Activated CD4-positive, alpha-beta T cell treated with anti-CD3 and anti-CD28 coated beads, Interleukin-10, Interleukin-2, amounts not matched to agents 100 ng/mL and 50 ng/mL, durations not matched to agents 16 hours and 8 hours (primary cell): ENCODE measurements at places on chromosomes 4 and X.

DNA sequence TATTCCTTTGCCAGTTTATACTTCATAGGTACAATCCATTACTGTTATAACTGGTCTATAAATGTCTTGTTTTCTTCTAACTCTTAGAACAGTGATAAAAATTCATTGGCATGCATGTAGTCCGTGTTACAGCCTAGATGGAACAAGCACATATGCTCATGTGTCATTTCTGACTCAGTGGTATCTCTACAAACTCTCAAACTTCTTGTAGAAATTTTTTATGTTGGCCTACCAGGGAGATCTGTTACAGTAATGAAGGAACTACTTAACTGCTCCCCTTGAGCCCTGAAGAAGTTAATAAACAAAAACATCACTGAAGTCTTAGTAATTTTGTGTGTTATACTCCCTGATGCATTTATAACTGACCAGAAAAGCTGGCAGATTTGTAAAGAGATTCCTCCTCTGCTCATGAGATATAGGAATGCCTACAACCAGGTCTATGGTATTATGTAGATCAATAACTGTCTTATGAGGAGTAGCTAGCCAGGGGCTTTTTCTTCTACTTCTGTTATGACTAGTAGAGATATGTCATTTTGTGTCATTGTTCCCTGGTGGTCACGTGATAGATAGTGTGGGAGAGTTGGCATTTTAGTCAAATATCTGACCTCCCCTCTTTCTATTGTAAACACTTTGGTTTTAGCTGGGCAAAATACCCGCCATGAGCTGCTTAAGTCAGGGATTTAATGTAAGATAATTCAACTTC is 53.7 kb upstream of the FAAH2 start:
- DNase-seq: peak; percentile 52

DNA sequence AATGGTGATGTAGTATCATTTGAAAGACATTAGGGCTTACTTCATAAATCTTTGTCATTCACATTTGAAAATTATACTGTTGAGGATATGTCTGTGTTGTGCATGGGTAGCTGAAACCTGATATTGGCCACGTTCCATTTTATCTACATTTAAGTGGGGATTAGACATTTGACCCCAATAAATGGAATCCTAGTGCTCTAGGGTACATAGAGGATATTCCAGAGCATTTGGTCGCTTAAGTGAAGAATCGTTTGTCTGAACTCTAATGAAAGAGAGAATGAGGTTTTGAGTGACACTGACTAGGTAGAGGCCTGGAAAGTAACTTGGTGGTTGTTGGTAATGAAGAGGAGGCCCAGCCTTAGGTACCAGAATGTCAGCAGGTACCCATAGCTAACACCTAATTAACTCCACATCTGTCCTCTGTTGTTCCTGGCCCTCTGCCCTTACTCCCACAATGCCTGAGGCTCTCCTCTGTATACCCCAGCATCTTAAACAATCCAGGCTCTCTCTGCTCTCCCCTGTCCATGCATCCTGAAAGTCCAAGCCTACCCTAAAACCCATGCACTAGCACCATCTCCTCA is 299.5 kb upstream of the KLF3 start:
- DNase-seq: no peak

GRCh38 chr4:13912966-13913365 is 285.4 kb upstream of the BOD1L1 start:
- DNase-seq: no peak

DNA sequence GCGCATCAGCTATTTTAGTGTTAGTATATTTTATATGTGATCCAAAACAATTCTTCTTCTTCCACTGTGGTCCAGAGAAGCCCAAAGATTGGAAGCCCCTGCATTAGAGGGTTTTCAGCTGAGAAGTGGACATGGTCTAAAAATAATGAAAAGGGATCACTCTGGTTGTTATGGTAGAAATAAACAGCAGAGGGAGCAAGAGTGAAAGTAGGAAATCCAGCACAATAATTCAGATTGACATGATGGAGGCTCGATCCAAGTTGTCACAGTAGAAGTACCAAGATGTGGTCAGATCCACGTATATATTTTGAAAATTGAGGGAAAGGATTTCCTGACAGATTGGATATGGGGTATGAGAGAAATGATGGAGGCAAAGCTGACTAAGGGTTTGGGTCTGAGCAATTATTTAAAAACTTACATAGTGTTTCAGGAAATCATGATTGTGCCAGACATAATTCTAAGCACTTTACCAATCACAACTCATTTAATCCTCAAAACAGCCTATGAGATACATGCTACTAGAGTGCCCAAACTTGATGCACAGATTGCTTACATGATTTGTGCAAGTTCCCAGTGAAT is 17.0 kb upstream of the TMEM144 start:
- peak; percentile 20 for DNase-seq

DNA sequence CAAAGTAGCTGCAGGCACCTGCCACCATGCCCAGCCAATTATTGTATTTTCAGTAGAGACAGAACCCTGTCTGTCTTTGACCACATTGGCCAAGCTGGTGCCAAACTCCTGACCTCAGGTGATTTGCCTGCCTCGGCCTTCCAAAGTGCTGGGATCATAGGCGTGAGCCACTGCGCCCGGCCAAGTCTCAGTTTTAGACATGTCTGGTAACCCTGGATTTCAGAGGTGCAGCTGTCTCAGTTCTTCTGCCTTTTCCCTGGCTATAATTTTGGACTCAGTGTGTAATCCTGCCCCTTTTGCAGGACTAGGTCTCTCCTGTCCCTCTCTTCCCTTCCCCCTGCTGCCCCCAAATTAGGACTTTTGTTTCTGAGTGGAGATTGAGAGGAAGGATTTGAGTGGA is 46.6 kb downstream of the FAM193A start:
- no peak for DNase-seq

DNA sequence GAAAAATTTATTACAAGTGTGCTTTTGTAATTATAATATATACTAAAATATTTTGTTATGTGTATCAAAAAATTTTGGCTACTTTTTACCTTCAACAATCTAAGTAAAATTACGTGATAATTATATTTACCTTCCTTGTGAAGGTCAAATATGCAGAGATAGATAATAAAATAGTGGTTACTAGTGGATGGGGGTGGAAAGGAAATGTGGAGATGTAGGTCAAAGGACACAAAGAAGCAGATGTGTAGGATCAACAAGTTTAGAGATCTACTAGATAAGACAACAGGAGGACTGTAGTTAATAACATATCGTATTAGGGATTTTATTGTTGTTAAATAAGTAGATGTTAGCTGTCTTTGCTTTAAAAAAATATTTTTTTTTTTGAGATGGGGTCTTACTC is 21.3 kb downstream of the HERC5 start:
- DNase-seq: no peak

DNA sequence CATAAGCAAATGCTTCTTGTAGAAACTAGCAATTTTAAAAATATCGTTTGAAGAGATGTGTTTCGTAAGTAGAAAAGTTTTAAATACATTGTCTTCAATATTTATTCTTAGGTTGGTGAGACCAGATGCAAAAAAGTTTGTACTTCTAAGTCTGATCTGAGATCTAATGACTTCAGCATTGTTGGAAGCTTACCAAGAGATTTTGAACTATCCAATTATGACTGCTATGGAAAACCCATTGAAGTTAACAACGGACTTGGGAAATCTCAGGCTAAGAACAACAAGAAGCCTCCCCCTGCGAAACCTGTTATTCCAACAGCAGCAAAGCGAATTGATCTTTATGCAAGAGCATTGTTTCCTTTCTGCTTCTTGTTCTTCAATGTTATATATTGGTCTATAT is 50.2 kb upstream of the GRIA2 start:
- DNase-seq: no peak

DNA sequence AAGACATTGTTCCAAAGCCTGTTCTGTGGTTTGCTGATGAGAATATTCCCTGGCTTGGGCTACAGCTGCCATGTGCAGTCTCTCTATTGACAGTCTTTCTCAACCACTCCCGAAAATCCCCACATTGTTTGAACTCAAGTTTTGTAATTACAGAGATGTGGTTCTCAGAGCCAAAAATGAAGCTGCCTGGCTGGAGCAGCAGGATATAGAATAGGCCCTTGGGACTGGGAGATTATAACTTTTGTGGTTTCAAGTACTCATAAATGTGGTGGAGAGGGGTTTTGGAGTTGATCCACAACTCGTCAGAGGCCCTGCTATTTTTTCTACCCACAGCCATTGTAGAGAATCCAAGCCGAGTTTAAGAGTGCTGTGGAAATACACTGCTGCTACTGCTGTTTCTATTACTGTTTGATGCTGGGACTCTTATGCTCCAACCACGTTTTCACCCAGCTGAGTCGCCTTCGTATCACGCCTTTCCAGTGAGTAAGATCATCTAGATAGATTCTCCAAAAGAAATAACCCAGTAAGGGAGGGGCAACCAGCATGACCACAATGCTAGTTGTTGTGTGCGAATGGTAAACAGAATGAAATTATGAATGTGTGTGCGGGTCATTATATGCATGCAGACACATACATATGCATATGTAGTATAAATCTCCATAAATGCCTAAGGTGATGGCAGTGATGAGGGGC is 57.1 kb upstream of the ATXN3L start:
- peak; percentile 27 for DNase-seq

GRCh38 chr4:13546941-13547484 is 2.7 kb upstream of the NKX3-2 start:
- DNase-seq: no peak

DNA sequence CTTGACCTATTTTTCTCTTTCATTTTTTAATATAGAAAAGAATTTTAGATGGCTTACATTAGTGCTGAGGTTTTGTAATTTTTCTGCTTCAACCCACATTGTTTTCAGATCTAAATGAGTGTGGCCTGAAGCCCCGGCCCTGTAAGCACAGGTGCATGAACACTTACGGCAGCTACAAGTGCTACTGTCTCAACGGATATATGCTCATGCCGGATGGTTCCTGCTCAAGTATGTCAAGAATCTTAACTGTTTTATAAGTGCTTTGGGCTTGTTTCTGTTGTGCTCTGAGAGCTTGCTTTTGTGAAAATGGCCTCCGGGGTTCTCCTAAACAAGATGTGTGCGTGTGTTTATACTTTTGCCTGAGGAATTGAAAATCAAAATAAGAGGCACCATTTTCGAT is 41.6 kb downstream of the NPNT start:
- DNase-seq: no peak

GRCh38 chr4:107243141-107243781 is 207.1 kb upstream of the DKK2 start:
- DNase-seq: no peak

DNA sequence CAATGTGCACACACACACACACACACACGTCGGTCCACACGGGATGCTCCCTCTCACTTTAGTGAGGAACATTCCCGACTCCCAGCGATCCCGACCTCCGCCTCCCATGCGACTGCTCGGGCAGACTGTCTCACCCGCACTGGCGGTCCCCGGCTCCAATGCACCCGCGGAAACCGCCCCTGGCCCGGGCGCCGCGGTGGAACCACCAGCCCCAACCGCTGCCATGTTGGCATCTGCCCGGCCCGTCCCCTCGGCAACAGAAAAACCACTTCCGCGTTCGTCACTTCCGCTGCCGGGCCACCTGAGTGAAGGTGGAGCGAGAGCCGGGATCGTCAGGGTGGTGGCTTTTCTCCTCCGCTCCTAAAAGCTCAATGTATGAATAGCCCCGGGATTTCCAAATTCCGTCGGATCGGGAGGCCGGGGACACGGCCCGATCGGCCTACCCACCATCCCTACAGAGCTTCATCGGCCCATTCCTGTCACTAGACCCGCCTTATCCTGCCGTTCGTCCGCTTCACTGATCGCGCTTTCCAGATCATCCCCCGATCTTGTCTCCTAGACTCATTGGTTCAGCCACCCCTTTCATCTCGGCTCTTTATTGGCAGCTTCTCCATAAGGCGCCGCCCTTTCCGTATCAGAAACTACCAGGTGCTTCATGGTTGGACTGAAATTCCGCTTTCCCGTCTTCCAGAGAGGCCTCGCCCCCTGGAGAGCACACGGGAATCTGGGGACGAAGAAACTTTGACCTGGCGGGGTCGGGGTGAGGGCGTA is at the start of gene SLC35A2:
Gene SLC35A2, minus strand, starts transcription at position 235 of the 771 bp plus-strand sequence. Its CDS starts 10 bp downstream, at position 225.
- peak; percentile 89 for DNase-seq

DNA sequence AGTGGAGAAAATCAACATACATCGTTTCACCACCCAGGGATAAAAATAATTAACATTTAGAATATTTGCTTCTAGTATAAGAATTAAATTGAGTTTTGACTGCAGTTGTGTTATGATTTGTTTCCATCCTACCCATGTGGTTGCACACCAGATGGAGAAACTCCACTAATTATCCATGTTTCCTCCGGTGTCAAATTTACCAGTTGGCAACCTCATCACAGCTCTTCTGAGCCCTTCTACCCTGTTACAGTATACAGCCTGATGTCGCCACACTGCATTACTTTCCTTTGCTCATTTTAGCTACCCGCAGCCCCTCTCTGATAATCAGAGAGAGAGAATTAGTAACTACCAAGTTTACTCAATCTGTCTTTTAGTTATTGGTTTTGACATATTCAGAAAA is 411.2 kb downstream of the DTHD1 start:
- DNase-seq: no peak

DNA sequence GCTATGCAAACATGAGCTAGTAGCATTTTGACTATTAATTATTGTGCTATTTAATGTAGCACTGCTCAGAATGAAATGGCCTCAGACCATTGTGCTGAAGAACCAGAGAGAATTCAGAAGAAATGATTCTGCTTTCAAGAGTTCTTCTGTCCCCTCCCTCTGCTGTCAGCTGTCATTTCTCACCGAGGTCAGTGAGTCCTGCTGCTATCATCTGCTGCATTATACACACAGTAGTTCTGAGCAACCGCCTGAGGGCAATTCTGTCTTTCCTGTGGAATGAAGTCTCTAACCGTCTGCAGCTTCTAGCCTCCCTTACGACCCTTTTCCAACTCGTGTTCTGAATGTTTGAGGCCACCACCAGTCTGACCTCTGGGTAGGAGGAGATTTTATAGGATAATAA is 249.4 kb downstream of the HNRNPD start:
- DNase-seq: no peak

- DNase-seq: no peak
Measured at GRCh38 chr4:6943012-6943884, 33.6 kb downstream of the TBC1D14 start.

DNA sequence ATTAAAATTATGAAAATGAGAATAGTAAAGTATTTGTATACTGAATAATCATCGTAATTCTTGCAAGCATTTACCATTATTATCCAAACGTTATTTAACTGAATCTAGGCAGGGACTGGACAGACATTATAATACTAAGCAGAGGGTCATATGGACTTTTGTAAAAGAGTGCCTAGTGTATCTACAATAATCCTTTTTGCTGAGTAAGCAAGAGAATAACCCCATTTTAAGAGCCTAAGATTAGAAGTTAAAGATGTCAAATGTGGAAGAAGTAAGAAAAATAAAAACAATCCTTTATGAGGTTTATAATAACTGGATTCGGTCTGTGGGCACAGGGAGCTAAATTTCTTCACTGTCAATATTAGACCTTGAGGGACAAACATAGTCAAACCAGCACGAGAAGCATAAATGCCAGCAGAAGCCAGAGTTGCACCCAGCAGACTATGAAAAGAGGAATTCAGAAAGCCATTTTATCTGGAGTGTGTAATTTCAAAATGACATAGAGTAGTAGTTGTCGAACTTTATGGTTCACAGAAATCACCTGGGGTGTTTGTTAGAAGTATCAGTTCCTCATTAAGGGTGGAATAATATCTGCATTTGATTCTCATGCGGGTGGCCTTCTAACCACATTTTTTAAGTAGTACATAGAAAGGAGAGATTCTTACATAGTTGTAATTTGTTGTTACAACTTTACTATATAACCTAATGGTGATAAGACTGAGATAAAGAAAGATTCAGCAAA is 39.7 kb upstream of the DCLK2 start:
- DNase-seq: no peak
